Stimulated activated CD8-positive, alpha-beta memory T cell treated with anti-CD3 and anti-CD28 coated beads, Interleukin-7, amount 100 ng/mL, for 4 hours (primary cell): ENCODE measurements at places on chromosomes 5 and 9.

DNA sequence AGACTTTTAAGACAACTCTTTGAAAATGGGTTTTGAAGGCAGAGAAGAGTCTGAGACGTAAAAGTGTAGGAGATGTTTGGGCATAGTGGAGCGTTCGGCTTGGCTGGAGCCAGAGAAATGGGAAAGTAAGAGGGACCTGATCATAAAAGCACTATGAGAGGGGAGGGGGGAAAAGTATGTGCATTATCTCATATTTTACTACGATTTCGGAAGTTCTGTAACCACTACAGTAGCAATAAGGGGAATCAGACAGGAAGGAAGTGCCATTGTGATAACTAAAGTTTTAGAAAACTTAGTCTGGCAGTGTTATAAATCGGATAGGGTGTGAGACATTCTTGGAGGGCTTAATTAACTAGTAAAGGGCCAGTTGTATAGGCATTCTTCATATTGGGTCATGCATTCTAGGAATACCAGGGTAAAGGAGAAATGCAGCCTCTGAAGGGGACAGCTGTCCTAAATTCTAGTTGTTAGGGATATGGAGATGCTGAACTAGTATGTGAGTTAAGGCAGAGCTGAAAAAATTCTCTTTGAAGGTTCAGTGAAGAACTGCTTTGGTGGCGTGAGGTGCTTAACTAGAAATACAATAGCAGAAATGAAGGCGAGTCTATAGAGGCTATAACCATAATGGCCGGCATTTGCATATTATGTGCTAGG lies 83.8 kb upstream of the FREM1 start:
- DNase-seq: no peak

GRCh38 chr9:131714821-131715220 lies 25.1 kb downstream of the RAPGEF1 start:
- DNase-seq: no peak

DNA sequence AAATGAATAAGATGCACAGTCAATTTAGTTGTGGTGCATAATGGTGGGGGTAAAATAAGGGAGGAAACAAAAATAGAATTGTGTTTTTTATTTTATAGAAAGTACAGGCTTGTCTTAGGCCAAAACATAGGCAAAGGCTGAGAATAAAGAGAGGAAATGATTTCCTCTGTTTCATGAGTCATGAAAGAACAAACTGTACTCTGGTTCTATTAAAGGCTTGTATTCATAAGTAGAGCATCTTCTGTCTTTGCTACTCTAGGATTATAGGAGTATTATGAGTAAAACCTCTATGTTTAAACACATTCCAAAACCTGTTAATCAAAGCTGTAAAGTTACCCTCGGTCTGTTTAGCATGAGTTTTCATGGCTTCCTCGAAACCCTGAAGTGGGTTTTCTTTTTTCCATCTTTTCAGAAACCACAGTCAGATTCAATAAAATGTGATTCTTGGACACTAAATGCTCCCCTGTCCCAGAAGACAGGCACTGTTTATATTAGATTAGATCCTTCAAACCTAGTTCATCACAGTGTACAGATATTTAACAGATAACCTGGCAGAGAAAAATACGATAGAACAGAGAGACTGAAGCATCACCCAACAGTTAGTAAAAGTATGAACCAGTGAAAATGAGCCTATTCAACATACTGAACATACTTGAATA lies 473.9 kb upstream of the CYLC2 start:
- no peak for DNase-seq

- DNase-seq: no peak
These were observed 126.1 kb downstream of the DRD1 start for GRCh38 chr5:175317872-175318271.

- no peak for DNase-seq
These were observed 89.0 kb downstream of the DRD1 start for GRCh38 chr5:175354964-175355363.

GRCh38 chr9:137441289-137441934 lies at the start of gene ENTPD8:
Gene ENTPD8, minus strand, starts transcription at chr9:137441357. Its CDS starts 3,072 bp downstream, at chr9:137438285.
- no peak for DNase-seq

- DNase-seq: no peak
These were observed 42.8 kb upstream of the CDK20 start for GRCh38 chr9:88017096-88017495.

DNA sequence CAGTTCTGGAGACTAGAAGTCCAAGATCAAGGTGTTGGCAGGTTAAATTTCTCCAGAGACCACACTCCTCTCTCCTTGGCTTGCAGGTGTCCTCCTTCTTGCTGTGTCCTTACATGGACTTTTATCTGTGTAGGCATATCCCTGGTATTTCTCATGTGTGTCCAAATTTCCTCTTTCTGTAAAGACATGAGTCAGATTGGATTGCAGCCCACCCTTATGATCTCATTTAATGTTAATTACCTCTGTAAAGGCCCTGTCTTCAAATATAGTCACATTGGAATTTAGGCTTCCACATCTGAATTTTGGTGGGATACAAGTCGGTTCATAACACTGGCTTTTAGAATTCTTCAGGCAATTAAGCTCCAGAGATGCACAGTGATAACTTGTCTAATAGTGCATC lies 322.2 kb upstream of the GRIA1 start:
- DNase-seq: no peak

GRCh38 chr5:142845954-142846398 lies 75.8 kb downstream of the ARHGAP26 start:
- no peak for DNase-seq

GRCh38 chr5:123753180-123753936 lies 241.4 kb downstream of the CSNK1G3 start:
- no peak for DNase-seq
